ENCODE measurements at places on chromosomes 13 and 19.

- no peak for DNase-seq
Observed at GRCh38 chr13:44230736-44231135, 142.9 kb upstream of the SERP2 start.

DNA sequence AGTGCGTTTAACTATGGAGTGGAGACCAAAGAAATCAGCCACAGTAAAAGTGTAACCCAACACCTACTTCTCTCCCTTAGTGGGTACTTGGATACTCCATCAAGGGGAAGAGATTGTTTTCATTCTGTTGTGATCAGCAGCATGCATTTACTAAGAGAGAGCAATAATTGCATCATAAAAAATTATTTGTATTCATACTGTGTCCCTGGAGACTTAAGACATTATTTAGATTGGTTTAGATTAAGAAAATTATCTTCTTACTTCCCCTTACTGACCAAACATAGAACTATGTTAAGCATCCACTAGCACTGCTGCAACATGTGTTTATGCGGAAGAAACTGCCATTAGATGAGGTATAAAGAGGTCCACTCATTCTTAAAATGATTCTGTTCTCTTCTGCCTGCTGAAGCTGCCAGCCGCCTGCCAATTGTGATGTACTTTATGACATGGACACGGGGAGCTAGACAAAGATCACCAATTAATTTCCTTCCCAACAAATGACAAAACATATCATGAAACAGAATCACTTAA is 738.5 kb downstream of the DIAPH3 start:
- DNase-seq: no peak

GRCh38 chr13:102642475-102642874 is 45.7 kb downstream of the TPP2 start:
- DNase-seq: no peak

DNA sequence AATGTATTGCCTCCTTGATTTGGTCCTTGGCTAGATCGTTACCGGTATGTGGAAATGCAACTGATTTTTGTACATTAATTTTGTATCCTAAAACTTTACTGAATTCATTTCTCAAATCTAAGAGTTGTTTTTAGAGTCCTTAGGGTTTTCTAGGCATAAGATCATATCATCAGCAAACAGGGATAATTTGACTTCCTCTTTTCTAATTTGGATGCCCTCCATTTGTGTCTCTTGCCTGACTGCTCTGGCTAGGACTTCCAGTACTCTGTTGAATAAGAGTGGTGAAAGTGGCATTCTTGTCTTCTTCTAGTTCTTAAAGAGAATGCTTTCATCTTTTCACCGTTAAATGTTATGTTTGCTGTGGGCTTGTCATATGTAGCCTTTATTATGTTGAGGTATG is 12.0 kb upstream of the CYP2A13 start:
- DNase-seq: no peak

DNA sequence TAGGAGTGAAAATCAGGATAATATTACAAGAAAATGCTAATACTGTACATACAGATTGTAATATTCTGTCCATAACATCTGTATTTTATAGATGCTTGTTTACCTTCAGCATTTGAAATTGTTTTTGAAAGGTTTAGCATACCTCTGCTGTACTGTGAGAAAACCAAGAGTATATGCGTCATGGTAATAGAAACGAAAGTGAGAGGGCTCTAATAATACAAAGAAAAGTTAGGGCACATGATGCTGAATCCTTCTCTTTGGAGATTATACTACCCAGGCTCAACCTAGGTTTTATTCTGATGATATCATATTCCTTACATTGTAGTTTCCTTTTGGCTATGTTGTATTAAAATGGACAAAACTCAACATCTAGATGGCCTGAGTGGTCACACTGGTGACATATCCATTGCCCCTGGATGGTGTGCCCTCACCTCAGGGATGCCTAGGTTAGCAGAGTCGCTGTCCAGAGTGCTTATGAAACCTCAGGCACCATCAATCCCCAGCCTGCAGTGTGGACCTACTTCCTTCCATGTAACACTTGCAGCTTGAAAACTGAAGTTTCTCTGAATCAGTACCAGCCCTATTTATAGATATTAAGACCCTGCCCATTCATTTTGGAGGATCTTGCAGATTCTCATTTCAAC is 253.7 kb downstream of the KCTD12 start:
- no peak for DNase-seq

DNA sequence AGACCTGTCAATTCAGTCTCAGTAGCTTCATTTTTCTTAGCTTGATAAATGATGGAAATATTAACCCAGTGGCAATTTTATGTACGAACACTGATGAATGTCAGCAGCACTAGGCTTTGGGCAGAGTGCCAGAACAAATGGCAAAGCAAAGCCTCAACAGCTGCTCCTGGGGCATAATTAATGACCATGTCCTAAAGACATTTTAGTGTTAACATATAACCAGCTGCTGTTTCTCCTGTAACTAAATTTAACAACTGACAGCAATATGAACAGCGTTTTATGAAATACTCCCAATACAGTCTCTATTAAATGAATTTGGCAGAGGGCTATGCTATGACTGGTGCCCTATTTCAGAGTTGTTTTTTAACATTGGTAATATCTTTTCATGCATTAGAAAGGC is 47.1 kb downstream of the ZNF568 start:
- no peak for DNase-seq
